ENCODE measurements at places on chromosomes 12 and 14. TPM values are rescaled to one million over a fixed set of nuclear protein-coding genes. Genes with fewer than 3 reads are reported as not detected.

DNA sequence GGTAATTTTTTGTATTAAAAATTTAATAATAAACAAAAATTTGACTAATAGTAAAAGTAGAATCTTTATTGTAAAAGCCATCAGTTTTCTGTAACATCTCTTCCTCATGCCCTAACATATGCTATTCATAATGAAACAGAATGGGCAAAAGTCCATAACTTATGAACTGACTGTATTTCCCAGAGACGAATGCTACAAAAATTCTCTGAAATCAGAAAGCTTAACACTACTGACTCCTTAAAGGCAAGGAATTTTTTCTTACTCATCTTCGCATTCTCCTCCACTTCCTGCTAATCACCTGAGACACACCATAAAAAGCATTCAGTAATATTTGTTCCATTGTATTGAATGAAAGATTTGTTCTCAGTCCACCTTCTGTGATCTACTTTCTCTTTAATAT is 17.6 kb downstream of the MON2 start:
- peaks cover 2% of the 10 kb centered on the region for H3K36me3 ChIP-seq
- peaks cover 6% of the 10 kb centered on the region for H3K4me1 ChIP-seq
- DNase-seq, result no peak
- no peak overlapping the region for H3K4me3 ChIP-seq
- H3K27ac ChIP-seq, result no peak overlapping the region

- H3K27ac ChIP-seq, result no peak overlapping the region
- H3K4me3 ChIP-seq, result no peak overlapping the region
- no peak for DNase-seq
- peaks cover 2% of the 10 kb centered on the region for H3K27me3 ChIP-seq
- no peaks in the 10 kb centered on the region for H3K36me3 ChIP-seq
- no peaks in the 10 kb centered on the region for H3K4me1 ChIP-seq
Measured at GRCh38 chr14:97382616-97383226, 585.5 kb downstream of the VRK1 start.

GRCh38 chr12:32053881-32054624 is 52.6 kb upstream of the BICD1 start:
- no peak for DNase-seq
- no peaks in the 10 kb centered on the region for H3K36me3 ChIP-seq
- H3K27me3 ChIP-seq, result no peaks in the 10 kb centered on the region

DNA sequence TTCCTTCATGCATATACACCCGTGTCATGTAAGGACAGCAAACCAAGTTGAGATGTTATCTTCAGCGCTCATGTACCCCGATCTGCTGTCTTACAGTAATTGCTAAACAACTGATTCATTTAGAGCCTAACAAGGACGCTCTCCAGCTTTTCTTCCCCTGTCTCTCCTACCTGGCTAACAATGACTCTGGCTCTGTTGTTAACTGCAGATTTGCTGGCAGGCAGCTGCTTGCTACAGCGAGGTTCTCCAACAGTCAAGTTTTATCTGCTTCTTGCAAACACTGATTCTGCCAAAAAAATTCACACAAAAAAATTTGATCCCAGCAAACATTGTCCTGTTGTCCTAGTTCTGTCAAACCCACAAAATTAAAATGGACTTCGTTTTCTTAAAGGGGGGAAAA is 101.6 kb downstream of the OTX2 start:
- H3K4me1 ChIP-seq, result no peaks in the 10 kb centered on the region
- no peaks in the 10 kb centered on the region for H3K36me3 ChIP-seq
- no peak for DNase-seq
- H3K4me3 ChIP-seq, result no peak overlapping the region
- no peak overlapping the region for H3K27ac ChIP-seq

GRCh38 chr14:99245564-99246511 is 26.2 kb downstream of the BCL11B start:
- H3K27ac ChIP-seq, result no peak overlapping the region
- H3K4me1 ChIP-seq, result peaks cover 16% of the 10 kb centered on the region
- H3K36me3 ChIP-seq, result peaks cover 2% of the 10 kb centered on the region
- H3K4me3 ChIP-seq, result peak overlapping the region; percentile 31
- peak; percentile 66 for DNase-seq

Gene CLEC6A
- not detected for total RNA-seq

GRCh38 chr12:12791756-12792369 is 6.4 kb downstream of the APOLD1 start:
- no peak for DNase-seq
- H3K27ac ChIP-seq, result no peak overlapping the region
- H3K27me3 ChIP-seq, result no peaks in the 10 kb centered on the region
- H3K4me1 ChIP-seq, result peaks cover 27% of the 10 kb centered on the region

DNA sequence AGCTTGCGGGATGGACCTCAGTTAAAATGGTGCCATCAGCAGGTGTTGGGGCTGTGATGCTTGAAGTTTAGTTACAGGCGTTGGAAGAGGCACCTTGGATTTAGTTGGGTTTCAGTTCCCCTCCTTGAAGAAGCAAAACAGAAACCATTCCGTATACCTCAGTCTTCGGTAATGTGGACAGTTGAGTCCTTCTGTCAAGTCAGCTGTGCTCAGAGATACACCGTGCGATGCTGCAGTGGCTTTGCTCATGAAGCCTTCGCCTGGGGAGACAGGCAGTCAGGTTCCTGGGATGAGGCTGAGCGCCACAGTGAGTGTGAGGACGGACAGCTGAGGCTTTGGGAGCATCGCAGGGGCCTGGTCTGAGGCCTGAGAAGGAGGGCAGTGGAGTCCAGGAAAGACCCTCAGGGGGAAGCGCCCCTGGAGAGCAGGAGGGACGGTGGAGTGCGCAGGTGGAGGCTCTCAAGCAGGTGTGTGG is 7.4 kb downstream of the RAN start:
- DNase-seq, result no peak
- H3K4me3 ChIP-seq, result no peak overlapping the region
- no peaks in the 10 kb centered on the region for H3K27me3 ChIP-seq
- peaks cover 17% of the 10 kb centered on the region for H3K4me1 ChIP-seq
- peaks cover 32% of the 10 kb centered on the region for H3K36me3 ChIP-seq

DNA sequence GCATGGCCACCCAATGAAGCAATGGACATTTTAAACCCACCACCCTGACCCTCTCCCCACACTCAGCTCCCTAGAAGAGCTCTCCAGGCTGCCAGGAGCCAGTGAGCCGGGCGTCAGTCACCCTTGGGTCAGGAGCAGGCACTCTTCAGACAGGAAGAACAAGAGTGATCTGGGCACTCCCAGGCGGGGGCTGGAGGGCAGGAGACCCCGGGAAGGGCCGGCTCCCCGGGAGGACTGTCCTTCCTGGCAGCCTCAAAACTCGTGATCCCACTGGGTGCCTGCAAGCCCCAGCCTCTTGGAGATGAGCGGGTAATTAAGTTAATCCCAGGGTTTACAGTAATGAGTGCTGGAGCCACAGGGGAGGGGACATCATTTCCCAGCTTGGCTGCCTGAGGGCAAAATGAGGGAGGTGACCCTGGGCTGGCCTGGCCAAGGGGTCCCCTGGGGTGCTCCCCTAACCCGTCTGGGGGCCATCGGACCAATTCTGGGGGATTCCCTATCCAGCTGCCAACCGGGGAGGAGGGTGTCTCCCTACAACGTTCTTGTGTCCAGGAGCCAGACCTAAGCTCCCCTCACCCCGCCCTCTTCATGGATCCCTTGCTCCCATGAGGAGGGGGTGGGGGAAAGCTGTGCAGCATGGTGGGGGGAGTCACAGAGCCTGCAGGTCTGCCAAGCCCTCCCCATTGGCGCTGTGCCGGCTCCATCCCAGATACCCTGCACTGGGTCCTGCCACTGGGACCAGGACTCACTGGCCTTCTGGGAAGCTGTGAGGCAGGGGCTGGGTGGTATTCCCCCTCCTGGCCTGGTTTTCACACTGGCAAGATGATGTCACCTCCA is 59.2 kb downstream of the CCNK start:
- H3K4me1 ChIP-seq, result peaks cover 32% of the 10 kb centered on the region
- no peaks in the 10 kb centered on the region for H3K36me3 ChIP-seq
- DNase-seq, result no peak
